ENCODE measurements at places on chromosomes 7 and 10.

GRCh38 chr7:158265743-158266080, 321.9 kb downstream of the PTPRN2 start:
- DNase-seq: no peak

DNA sequence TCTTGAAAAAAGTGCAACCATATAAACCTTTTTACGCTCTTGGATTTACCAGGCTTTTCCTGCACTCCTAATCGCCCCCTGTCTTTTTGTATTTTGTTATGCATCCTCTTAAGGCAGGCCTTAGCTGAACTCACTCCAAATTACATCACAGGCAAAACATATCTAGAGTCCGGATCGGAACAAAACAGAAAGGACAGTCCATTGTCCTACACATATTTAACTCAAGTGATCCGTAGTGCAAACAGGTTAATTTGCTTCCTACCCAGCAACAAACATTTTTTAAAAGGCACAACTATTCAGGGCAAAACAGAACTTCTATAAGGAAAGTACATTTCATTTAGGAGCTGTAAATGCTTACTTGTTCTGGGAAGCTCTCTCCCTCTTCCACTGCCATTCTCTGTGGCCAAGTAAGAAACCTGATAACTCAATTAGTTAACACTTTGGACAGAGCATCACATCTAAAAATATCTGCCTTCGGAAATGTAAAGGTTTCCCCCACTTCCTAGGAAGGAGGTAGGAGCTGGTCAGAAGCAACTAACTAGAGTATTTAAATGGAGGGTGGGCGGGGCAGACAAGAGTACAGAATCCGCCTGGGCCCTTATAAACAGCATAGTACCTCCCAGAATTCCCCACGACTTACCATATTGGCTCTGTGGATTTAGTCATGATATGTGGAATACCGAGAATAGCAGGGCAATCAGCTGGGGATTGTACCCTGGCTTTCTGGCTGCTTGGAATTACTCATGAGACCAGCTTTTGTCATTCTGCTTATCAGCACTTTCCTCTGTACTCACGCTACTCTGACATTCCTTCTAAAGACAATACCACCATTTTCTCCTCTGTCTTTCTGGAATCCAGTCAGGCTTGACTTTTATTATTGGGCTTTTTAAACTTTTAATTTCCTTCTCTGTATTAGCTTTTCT, 89.5 kb downstream of the ANK3 start:
- no peak for DNase-seq

GRCh38 chr10:14089556-14090292, 241.0 kb downstream of the FRMD4A start:
- no peak for DNase-seq

DNA sequence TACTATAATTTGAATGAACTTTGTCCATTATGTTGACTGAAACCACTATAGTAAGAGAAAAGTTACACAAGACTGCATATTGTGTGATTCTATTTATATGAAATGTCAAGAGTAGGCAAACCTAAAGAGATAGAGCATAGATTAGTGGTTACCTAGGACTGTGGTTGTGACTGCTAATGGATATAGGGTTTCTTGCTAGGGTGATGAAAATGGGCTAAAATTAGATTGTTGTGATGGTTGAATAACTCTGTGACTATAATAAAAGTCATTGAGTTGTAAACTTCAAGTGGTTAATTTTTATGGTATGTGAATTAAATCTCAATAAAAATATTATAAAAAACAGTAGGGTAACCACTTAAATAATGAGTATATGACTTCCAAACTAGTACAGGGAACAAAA, 142.9 kb upstream of the AHR start:
- DNase-seq: no peak

- DNase-seq: no peak
Measured at GRCh38 chr7:28853150-28853549, 105.0 kb downstream of the TRIL start.

- no peak for DNase-seq
Measured at GRCh38 chr10:79310911-79311573, 36.2 kb upstream of the PPIF start.

GRCh38 chr7:107152011-107152410, 16.8 kb upstream of the HBP1 start:
- DNase-seq: no peak

GRCh38 chr10:93071674-93072224, 1.9 kb upstream of the CYP26A1 start:
- no peak for DNase-seq

DNA sequence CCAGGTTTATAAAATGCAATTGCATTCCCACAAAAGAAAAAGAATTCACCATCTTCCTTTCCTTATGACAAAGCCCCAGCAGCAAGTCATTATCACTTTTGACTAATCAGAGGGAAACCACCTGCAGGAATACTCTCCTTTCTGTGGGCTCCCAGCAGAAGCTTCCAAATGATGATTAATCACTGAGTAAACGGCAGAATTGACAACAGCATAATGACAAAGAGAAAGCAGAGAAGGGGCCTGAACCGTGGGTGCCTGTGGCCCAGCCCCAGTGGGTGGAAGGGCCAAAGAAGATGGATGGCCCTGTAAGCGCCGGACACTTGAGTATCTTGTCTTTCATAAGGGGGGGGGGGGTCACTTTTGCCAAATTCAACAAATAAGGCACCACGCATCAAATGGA, 152.4 kb upstream of the NRBF2 start:
- DNase-seq: no peak

DNA sequence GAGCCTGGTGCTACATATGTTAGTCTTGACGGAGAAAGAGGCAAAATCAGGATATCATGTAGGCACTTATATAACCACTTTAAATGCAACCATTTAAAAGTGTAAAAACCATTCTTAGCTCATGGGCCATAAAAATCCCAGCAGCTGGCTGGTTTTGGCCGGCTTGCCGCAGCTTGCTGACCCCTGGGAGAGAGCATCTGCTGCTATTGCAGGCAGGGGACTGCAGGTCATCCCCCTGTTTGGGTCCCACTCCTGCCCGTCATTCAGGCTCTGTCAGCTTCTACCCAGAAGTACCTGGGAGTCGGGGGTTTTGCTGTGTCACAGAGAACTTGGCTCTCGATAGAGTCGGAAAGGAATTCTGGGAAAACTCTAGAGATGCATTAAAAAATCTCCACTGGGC, 187.4 kb downstream of the CUX1 start:
- no peak for DNase-seq

DNA sequence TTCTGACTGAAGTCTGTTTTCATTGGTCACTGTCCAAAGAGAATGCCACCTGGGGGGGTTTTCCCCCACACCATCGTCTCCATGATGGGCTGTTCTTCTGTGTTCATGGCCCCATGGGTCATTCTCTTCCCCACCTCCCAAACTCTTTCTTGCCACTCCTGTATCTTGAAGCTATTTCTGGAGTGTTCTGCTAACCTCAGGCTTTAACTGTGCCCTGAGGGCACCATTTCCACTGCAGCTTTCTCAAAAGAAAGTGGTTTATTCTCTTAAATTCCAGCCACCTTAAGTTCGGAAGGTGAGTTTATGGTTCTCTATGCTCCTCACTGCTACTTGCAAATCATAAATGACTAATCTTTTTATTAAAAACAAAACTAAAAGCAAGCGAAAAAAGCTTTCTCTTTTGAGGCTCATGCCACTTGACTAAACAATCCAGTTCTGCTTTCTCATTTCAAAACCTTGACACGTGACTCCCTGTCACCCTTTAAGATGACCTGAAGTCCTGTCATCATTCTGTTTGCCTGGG, 7.4 kb upstream of the APBB1IP start:
- DNase-seq: no peak

- no peak for DNase-seq
Measured at GRCh38 chr7:2758673-2759616, 70.9 kb downstream of the AMZ1 start.

DNA sequence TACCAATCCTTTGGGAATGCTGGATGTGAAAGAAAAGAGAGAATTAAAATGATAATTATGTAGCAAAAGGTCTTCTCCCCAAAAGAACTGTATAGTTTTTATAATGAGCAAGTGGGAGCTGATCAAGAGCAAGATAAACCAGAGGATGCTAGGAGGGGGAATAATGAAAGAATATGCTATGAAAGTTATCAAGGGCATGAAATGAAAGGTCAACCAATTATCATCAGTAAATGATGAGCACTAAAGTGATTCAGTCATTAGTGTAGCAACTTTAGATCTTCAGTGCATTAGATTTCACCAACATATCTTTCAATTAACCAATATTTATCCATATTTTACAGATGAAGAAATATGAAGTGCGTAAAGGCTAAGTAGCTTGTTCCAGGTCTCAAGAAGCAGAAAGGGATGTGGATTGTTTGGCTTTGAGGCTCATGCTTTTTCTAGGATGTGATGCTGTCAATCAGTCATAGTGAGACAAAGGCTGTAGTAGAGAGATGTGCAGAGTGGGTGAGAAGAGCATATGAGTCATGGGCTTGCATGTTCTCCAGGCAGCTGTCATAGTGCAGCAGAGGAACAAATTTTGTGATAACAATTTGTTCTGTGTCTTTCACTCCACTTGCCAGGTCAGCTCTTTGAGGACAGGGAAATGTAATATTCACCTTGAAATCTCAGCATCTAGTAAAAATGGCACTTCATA, 5.7 kb upstream of the OR2F2 start:
- DNase-seq: no peak

- DNase-seq: no peak
Measured at GRCh38 chr10:35471435-35471834, 133.7 kb upstream of the GJD4 start.

DNA sequence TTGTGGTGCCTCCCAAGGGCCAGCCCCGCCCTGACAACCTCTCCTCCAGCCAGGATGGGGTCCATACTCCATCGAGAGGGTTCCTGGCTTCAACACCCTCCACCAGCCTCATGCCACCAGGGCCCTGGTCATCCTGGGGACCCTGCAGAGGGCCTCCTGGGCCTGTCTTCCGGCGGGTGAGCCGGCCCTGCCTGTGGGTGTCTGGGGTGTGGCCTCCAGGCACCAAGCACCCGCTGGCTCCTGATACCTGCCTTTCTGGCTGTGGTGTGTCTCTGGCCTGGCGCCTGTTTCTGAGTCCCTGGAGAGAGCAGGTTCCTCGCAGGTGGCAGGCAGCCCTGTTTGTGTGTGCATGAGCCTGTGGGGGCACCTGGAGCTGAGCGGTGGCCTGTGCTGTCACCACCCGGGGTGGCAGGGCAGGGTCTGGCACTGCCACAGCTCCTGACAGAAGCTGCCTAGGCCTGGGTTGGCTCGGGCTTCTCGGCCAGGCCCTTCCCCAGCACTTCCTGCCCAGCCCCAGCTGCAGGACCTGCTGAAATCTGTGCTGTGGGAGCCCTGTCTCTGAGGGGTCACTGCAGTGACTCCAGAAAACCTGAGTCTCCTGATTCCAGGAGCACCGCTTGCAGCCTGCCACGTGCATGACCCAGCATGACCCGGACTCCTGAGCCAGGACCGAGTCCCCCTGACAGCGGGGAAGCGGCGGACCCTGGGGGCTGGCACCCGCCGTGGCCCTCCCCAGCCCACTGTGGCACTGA, 18.4 kb downstream of the ADAM8 start:
- DNase-seq: no peak

DNA sequence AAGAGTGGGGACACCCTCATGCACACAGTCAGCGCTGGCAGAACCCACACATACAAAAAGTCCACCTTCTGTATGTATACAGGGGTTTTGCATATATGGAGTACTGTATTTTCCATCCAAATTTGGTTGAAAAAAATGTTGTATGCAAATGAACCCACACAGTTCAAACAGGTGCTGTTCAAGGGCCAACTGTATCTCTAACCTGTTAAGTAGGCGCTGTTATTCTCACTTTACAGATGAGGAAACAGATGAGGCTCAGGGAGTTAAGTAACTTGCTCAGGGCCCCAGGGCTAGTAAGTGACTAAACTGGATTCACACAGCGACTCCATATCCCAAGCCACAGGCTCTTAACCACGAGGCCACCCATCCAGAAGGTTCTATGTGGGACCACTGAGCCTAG, 69.9 kb downstream of the C10orf105 start:
- DNase-seq: no peak

DNA sequence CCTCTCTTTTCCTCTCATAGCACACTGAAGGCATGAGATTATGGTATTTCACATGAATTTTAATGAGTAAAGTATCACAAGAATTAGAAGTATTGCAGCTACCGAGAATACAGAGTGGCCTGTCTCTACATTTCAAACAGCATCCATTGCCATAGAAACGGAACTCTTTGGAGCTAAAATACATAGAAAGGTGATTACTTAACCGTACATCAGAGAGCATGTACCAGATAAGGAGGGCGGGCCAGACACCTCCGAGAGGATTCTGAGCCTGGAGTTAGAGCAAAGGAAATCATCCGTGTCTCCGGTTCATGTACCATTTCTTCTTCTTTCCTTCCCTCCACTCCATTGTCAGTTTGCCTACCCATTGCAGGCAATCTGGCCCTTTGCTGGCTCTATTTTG, 196.7 kb downstream of the KLF6 start:
- DNase-seq: no peak

DNA sequence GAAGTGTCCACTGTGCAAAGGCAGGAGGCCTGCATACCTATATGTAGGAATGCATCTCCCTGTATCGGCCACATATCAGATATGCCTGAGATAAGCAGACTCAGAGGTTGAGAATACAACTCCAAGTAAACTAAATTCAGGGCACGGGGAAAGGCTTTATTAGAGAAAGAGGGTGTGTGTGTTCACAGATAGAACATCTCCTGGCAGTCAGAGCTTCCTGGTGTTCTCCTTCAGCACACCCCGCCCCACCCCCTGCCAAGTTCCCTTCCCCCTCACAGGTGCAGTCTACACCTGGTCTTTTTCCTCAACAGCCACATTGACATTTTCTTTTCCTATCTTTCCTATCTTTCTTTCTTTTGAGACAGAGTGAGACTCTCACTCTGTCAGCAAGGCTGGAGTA, 17.1 kb downstream of the GBX1 start:
- DNase-seq: no peak

GRCh38 chr7:67422601-67423000, 426.0 kb downstream of the TYW1 start:
- DNase-seq: no peak

- DNase-seq: no peak
Measured at GRCh38 chr10:97529685-97530465, 31.2 kb downstream of the UBTD1 start.

DNA sequence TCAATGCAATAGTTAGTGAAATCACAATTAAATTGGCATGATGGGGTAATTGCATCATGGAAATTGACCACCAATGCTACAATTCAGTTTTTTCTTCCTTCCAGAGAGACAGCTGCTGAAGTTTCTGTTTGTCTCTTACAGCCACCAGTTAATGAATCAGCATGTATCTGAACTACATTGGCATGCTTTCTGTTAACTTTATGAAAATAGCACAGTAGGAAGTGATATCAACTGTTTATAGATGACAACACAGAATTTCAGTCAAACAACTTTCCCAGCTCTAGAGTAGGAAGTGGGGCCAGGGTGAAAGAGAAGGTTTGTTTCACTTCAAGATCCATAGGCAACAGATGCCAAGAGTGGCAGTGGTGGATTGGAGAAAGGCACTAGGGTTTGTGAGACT, 339.6 kb upstream of the VWC2 start:
- no peak for DNase-seq

- DNase-seq: no peak
Measured at GRCh38 chr10:102468683-102469082, 17.3 kb upstream of the C10orf95 start.

GRCh38 chr10:58608826-58609531, 96.3 kb downstream of the BICC1 start:
- no peak for DNase-seq

GRCh38 chr7:116740755-116741462, 68.9 kb downstream of the MET start:
- no peak for DNase-seq

GRCh38 chr7:41886901-41887311, 184.0 kb upstream of the INHBA start:
- no peak for DNase-seq

- DNase-seq: no peak
Measured at GRCh38 chr10:49585387-49585786, 24.7 kb upstream of the SLC18A3 start.

GRCh38 chr7:32298408-32299132, 191.6 kb downstream of the LSM5 start:
- no peak for DNase-seq
